GDM1 (cell line): ENCODE measurements at places on chromosomes 7 and 10.

DNA sequence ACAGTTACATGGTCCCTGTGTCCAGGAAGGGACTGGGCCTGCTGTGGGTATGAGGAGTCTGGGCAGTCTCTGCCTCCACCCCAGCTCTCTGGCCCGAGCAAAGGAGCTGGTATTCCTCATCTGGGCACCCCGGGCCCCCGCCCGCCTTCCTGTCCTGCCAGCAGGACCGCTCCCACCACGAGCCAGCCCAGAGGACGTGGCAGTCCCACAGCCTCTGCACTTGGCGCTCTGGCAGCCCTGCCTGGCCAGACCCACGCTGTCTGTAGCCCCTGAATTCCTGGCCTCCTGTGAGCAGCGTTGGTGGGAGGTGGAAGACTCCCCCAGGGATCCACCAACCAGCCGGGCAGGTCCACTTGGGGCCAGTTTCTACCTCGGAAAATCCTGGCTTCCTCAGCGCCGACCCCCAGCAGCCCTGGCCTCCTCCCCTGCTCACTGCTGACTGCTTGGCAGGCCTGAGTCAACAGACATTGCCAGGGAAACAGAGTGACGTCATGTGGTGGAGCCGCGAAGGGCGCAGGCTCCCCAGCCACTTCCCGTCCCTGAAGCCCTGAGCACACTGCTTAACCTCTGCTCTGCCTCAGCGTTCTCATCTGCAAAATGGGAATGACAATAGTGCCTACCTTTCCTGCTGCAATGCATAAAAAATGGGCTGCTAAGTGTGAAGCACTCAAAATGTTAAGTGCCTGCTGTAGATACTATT lies 21.6 kb upstream of the LIMK1 start:
- peak; percentile 74 for DNase-seq

GRCh38 chr10:124389613-124390361 lies 28.9 kb downstream of the OAT start:
- DNase-seq, result no peak

DNA sequence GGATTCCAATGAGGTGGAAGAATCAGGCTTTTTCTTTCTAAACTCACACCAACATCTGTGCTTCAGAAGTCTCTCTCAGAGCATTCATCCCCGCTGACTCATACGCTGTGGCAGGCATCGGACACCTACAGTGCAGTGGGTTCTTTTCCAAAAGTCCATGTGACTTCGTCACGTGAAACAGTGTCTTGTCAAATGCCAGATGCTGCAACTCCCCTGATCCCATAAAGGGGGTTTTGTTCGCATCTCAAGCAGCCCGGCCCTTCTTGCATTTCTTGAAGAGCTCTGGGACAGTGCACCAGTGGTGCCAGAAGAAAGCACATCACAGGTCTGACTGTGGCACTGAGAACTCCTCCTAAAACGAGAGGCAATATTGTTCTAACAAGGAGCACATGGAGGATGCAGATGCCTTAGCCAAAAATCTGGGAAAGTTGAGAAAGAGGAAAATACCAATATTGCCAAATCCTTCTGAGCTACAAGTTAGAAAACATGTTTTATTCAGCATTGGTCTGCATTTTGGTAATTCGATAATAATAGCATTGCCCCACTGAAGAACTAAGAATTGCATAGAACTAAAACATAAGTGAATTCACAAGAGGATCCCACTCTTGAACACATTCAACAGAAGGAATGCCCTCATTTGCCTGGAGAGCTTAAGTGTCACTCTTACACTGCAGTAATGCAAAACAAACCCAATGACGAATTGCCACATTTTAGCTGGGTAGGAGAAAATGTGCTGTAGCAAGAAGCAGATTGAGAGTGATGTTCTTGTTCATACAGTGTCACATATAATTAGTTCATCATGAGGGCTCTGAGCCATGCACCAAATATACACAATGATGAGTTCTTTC lies 204.4 kb downstream of the CXCL12 start:
- no peak for DNase-seq

DNA sequence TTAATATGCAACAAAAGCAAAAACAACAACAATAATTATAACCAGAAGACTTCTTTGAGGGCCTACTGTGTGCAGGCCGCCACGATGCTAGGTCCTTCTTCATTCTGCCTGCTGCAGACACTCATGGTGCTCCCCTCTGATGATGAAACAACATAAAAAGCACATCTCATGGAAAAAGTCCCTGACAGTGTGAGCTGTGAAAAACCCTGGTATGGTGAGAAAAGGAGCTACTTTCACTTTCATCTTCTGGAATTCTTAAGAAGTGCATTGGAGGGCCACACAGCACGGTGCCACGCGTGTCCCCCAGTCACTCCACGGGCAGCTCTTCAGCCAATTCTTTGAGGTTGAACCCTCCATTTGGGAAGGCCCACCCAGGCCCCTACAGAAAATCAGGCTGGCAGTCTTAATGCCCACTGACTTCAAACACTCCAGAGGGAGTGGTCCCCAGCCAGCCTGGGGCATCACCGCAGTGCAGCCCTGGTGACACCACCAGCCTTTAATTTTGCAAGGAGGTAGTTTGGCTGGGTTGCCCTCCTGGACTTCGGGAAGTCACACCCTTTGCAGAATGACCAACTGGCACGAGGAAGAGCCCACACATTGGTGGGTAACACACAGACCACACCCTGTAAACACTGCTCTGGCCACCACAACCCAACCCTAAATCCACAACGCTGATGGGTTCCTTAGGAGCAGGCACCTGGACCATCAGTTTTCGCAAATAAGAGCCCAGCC lies 7.7 kb downstream of the KCNMA1 start:
- DNase-seq, result no peak

DNA sequence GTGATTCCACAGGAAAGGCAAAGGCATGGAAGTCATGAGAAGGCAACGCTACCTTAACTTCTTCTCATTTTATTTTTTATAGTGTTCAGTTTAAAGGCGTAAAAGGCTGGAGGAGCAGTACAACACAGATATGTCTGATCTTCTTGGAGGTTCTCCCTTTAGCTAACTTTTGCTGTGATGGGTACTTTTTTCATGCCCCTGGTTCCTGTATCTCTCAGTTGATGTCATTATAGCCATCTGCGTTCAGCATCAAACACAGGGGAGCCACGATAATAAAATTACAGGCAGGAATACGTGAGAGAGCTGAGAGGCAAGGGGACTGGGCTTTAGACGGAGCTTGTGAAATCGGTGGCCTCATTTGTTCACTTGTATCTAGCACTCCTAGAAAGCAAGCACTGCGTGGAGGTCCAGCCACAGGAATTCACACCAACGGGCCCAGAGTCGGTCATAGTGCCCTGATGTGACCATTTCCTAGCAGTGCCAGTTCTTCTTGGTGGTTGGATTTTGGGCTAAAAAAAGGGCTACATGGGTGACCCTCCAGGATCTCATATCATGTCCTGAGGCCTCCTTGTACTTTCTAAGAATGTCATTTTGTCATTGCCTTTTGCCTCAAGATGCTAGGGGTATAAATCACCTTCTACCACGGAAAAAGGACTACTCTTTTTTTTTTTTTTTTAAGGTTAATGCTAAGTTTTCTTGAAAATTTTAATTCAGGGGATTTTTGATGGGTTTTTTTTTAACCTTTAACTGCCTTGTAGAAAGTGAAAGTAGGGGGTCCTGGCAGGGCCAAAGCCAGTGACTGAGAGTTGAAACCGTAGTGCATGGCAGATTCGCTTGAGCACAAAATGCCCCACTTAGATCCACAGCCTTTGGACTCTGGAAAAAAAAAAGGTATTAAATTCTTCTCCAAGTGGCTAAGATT lies 191.5 kb downstream of the CELF2 start:
- DNase-seq, result no peak

DNA sequence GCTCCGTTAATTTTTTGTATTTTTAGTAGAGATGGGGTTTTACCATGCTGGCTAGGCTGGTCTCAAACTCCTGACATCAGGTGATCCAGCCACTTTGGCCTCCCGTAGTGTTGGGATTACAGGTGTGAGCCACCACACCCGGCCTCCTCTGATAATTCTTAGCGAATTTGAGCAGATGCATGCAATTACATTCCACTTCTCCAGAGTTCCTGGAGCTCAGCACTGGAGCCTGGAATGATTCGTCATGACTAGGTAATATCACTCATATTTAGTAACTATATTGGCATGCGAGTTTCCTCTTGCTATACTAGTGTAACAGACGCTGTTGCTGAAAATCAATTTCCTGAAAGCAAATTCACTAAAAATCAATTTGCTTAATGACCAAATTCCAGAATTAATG lies 86.8 kb downstream of the MKX start:
- DNase-seq, result no peak

DNA sequence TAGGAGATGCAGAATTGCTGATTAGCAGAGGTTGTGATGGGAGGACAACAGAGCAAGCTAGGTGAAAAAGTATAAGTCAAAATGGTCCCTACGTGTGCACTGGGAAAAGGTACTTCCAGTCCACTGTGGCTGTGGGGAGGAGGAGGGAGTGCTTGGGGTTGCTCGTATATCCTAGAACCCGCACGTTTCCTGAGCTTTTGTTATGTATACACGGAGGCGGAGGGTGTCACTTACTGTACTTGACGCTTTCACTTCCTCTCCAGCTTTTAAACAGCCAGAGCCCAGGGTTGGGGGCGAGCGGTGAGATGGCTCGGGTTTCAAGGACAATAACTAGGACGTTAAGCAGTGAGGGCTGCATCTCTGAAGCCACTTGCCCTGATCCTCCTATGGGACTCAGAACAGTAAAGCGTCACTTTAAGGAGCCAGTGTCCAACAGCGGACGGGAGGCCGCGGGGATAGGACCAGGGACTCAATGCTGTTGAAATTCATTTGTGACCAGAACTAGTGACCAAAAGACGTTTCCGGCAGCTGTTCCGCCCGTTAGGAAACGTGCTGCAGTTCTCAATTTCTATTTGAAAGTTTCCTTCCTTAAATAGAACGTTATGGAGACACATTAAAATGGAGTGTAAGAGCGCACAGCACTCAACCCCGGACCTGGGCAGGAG lies 985 bp upstream of the ETV1 start:
- no peak for DNase-seq

- DNase-seq, result no peak
Observed at GRCh38 chr10:91229683-91230082, 9.2 kb downstream of the PCGF5 start.

DNA sequence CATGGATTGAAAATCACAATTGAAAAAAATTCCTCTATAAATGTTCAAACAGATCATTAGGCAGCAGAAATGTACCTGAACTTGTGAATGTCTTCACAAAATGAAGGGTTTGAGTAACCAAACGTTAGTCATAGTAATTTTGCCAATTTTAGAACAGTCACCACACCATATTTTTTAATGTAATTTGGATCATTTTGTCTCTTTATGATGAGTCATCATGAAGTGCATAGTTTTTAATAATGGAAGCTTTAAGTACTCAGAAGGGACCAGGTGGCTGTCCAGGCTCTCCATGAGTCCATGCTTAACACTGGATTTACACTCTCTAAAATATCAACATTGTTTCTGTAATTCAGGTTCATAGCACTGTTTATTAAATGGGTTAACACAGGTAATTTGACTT lies 219.2 kb downstream of the ETV1 start:
- no peak for DNase-seq

DNA sequence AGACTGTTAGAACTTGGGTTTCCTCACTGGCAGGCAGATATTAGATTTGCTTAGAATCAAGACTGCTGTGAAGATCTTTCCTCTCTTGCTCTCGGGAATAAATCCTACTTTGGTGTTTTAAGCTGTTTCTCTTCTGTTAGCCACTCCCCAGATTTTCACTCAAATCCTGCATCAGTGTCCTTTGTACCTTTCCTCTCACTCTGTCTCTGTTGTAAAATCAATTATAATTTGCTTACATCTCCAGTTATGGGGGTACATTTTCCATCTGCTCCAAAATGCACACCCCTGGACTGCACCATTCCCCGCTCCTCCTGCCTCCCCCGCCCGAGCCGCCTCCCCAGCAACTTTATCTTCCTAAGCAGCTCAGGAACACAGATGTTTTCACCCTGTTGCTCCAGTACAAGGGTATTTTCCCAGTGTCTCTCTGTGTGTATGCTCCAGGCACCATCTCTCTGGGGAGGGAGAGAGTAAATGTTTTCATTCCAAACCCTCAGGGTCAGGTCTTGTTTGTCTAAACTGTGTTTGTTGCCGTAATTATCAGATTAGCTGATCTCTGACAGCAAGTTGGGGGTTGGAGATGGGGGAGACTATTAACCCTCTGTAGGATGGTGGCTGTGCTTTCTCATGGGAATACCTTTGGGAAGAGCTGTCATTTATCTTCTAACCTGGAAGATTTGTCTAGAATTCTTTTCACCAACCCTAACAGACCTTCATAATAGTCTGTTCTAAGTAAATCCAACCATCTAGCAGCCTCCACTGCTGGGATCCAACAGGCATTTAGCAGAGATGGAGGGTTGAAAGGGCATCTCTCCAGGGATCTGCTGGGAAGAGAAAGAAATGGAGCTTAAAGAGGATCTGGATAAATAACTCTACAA lies 20.4 kb upstream of the GOT1 start:
- no peak for DNase-seq

DNA sequence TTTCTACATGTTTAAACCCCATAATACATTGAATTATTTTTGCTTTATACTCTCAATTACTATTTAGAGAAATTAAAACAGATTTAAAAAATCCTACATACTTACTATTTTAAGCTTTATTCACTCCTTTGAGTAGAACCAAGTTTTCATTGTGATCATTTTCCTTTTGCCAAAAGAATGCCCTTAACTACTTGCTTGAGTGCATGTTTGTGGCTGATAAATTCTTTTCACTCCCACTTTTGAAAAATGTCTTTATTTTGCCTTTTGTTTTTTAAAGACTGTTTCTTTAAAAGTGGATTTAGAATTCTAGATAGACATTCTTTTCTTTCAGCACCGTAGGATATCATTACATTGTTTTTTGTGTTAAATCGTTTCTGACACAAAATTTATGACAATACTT lies 22.3 kb upstream of the AGR3 start:
- no peak for DNase-seq

DNA sequence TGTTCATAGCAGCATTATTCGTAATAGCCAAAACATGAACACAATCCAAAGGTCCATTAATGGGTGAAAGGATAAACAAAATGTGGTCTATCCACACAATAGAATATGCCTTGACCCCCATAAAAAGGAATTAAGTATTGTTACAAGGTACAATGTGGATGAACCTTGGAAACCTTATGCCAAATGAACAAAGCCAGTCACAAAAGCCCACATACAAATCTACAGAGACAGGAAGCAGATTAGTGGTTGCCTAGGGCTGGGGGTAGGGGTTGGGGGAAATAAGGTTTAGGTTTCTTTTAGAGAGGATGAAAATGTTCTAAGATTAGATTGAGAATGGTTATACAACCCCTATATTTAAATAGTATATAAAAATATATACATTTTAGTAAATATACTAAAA lies 34.8 kb downstream of the PIP4K2A start:
- no peak for DNase-seq

DNA sequence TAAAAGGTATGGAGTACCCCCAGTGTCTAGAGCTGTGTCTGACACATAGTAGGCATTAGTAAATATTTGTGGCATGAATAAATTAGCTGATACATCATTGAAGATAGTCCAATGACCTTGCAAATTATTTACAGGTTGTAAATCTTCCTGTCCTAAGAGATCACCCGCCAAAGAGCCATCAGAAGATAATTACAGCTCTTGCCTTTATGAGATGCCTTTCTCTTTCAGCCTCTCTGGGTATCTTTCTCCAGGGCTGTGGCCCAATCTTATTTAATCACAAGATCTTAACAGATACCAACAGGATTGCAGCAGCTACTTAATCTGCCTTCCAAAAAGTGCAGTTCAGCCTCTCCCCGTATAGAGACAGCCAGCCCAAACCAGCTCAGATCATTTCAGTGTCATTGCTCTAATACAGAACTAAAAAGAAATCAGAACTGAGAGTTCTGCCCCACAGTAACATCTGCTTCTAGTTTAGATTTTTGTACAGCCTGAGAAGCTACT lies 41.5 kb downstream of the MYOF start:
- no peak for DNase-seq
